ENCODE measurements at places on chromosomes 11 and 22.

DNA sequence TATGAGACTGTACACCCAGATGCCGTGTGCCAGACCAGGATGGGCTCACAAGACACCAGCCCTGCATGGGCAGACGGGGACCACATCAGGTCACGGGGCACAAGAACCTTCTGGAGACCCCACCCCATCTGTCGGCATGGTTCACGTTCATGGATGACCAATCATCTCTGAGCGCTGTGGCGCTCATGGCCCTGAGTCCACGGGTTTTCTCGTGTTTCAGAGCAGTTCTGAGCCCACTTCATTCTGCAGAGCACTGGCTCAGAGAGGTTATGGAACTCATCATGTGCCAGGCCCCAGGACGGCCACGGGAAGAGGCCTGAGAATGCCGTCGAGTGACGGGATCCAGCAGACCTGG is 63.0 kb upstream of the PPARA start:
- DNase-seq, result no peak

DNA sequence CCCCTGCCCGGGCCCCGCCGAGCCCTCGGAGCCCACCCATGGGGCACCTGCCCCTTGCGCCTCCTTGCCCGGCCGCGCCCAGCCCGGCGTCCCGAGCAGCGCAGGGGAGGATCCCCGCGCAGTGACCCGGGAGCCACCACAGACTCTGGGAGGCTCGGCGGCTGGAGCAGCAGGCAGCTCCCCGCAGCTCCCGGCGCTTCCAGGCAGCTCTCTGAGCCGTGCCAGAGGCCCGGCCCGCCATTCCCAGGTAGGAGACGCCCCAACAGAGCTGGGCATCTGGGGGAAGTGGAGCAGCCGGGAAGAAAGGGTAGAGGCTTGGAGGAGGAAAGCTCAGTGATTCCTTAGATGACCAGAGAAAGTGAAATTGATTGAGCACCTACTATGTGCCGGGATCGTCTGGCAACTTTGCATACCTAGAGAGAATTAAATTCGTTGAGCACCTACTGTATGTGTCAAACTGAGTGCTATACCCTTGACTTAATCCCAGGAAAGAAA is 670 bp downstream of the RASD2 start:
- DNase-seq, result no peak

GRCh38 chr11:83717537-83717936 is 431.4 kb upstream of the CCDC90B start:
- DNase-seq, result no peak

DNA sequence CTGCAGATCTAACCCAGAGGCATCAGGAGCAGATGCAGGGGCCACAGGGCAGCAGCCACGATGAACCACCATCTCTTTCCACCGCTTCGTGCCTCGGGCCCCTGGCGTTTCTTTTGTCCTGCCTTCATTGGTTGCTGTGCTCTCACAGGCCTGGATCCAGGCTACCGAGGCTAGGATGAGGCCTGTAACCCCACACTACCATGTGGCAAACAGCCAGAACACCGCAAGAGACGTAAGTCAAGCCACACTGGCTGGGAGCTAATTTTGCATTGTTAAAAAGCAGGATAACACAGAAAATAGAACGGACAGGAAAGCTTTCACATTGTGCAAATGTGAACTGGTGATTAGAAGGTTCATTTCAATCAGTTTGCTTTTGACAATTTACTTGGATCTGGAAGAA is 15.7 kb upstream of the ARFGAP3 start:
- DNase-seq, result no peak

DNA sequence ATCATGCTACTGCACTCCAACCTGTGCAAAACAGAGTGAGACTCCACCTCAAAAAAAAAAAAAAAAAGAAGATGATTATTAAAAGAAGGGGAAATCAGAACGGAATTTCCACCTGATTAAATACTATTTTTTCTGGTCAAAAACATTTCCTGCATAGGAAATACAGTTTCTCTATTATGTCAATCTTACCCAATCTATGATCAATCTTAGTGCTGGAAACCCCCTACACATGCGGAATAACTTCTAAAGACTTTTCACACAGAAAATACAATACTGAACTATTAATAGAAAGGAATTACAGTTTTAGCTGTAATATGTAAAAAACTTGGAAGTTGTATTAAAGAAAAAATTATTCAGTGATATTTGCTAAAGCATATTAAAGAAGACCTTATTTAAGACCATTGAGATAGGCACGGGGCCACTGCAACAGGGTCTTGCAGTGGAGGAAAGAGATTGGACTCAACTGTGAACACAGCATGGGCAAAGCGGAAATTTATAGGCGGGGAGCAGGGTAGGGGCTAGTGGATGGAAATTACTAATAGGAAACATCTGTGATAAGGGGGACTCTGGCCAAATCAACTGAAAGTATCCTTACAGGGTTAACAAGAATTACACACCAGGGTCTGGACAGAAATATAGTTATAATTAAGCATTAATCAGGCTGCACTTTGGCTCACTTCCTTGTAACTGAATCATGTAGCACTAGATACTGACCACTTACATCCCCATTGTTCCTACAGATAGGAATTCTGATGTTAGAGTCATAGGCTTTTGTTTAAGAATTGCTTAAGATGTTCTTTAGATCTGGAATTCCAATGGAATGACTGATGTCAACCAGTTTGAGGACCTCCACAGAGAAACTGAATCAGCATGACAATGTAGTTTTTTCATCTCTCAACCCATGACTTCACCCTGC is 411.5 kb upstream of the DDI1 start:
- no peak for DNase-seq

DNA sequence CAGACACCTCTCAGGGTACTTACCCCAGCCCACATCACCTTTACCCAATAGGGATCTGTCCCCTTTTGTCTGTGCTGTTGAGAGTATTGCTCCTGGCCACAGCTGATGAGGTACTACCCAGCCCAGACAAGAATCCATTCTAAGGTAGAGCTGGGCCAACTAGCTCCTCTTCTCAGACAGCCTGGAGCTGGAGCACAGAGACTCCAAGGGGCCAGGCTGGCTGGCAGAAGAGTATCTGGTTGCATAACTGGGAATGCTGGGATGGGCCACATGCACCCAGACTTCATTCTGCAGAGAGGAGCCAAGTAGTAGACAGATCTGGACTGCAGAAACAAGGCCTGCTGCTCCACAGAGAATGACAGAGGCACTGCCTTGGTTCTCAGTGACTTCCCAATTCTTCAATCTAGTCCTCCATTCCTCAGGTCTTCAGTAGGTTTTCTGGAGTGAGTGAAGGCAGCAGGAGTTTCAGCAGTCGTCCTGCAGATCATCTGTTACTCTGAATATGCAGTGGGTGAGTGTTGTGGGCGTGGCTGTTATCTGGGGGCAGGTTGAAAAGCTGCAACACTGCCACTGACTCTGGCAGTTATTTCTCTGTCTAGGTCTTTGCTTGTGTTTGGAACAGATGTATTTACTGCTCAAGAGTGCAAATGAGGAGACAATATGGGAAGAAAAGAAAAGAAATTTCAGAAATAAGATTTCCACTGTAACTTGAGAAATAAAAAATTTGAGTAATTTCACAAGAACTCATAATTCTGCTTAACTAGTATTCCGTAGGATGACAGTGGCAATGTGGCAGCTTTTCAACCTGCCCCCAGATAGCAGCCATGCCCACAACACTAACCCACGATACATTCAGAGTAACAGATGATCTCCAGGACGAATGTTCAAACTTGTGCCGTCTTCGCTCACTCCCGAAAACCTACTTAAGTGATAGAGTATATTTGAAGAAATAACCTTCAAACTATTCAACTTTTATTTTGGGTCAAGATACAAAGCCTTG is 34.9 kb downstream of the MAPK1 start:
- DNase-seq, result no peak

DNA sequence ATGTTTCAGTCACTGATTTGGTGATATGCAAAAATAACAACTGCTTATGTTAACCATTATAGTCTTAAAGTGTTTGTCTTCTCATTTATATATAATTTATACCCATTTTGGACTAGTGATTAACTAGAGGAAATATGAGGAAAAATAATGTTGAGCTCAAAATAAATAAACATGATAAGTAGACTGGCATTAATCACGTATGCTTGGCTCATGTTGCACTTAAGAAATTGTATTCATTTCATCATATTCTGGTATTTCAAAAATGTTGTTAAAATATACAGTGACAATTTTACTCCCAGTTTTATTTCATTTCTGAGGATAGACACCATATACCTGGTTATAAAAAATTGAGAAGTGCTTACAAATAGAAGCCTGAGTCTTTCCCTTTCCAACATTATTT is 3.8 kb upstream of the OR10D3 start:
- no peak for DNase-seq

- DNase-seq, result no peak
Observed at GRCh38 chr11:3942956-3943497, 87.6 kb downstream of the STIM1 start.

DNA sequence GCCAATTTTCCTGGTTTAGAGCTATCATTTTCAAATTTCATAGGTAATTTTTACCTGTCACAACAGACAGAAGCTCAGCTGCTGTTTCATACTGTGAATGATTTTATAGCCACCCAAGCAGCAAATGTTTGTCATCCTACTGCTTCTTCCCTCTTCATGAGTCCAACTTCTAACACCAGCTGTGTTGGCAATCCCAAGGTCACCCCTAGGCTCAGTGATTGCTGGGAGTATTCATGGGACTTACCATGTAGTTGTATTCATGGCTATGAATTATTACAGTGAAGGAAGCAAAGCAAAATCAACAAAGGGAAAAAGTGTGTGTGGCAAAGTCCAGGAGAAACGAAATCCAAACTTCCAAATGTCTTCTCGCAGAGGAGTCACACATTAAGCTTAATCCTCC is 28.5 kb downstream of the CUL5 start:
- DNase-seq, result no peak
